ENCODE measurements at places on chromosomes 5 and 9. TPM values are rescaled to one million over a fixed set of nuclear protein-coding genes. Genes with fewer than 3 reads are reported as not detected.

C9 gene
- not detected for polyA plus RNA-seq

ADAMTSL2 gene
- 0.59 TPM for polyA plus RNA-seq

KLHL3 gene
- polyA plus RNA-seq: 0.81 TPM

PNPLA7 gene
- polyA plus RNA-seq: 3.1 TPM

GRCh38 chr9:37464426-37465248 lies 613 bp downstream of the ZBTB5 start:
- DNase-seq: peak; percentile 76
